Omental fat pad (tissue), 4 donors: ENCODE measurements at places on chromosomes 7 and 10.

- DNase-seq: no peak
Observed at GRCh38 chr7:149625947-149626392, 128.4 kb upstream of the ZNF746 start.

DNA sequence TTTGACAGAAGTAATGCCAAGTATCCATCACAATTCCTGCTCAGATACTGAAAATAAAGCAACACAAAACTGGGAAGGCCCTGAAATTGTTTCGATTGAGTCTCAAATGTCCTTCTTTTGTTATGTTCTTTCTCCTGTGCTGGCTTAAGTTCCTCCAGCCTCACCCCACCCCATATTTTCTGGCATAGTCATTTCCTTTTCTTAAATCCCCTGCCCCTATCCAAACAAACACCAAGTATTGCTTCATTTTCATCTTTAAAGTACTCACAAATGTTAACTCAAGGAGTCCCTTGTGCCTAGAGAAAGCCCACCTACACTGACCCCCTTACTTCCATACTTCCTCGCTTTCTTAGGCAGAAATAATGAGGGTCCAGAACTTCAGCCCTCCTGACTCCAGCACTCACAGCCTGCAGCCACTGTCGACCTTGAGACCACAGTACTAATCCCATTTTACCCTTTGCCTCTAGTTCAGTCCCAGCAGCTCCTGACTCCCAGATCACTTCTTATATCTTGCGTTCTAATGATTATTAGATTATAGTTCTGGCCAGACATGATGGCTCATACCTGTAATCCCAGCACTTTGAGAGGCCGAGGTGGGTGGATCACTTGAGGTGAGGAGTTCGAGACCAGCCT is 73.2 kb upstream of the ST8SIA6 start:
- DNase-seq: no peak

DNA sequence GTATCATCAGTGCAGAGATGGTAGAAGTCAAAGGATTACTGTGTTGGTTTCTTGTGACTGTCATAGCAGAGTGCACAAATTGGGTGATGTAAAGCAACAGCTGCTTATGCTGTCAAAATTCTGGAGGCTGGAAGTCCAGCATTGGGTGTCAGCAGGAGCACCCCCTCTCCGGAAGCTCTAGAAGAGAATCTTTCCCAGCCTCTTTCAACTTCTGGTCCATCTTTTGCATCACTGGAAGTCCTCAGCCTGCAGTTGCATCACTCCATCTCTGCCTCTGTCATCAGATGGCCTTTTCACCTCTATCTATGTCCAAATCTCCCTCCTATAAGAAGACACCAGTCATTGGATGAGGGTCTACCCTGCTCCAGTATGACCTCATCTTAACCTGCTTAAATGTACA is 35.8 kb upstream of the GALNTL5 start:
- no peak for DNase-seq

- DNase-seq: no peak
Observed at GRCh38 chr7:26861050-26861449, 3.3 kb downstream of the SKAP2 start.

GRCh38 chr7:15084368-15084767 is 181.8 kb upstream of the DGKB start:
- no peak for DNase-seq

GRCh38 chr10:106900016-106900652 is 264.4 kb downstream of the SORCS1 start:
- DNase-seq: no peak

GRCh38 chr10:78491812-78492211 is 458.1 kb downstream of the RPS24 start:
- DNase-seq: no peak

DNA sequence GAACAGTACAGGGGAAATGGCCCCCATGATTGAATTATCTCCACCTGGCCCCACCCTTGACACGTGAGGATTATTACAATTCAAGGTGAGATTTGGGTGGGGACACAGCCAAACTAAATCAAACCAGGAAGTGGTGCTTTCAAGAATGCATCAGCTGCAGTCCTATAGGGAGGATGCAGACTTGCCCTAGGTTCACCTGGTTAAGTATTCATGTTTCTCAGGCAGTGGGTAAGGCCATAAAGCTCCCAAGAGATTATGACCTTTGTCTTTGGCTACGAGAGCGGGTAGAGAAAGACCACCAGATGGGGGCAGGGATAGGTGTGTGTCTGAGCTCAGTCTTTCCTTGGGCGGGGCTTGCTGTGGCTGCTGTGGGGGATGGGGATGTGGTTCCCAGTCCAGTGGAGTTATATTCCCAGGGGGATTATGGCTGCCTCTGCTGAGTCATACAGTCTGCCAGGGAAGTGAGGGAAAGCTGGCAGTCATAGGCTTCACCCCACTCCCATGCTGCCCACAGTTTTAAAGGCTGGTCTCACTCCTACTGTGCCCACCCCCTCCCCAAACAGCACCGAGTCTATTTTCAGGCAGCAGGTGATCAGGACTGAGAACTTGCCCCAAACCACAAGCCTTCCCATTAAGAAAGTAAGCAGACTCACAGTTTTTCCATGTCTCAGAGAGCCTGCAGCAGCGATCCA is 8.4 kb upstream of the R3HCC1L start:
- DNase-seq: no peak

- peak; percentile 57 for DNase-seq
Observed at GRCh38 chr10:63114031-63114814, 18.9 kb upstream of the NRBF2 start.

- DNase-seq: no peak
Observed at GRCh38 chr7:2500701-2501100, 18.9 kb upstream of the LFNG start.

DNA sequence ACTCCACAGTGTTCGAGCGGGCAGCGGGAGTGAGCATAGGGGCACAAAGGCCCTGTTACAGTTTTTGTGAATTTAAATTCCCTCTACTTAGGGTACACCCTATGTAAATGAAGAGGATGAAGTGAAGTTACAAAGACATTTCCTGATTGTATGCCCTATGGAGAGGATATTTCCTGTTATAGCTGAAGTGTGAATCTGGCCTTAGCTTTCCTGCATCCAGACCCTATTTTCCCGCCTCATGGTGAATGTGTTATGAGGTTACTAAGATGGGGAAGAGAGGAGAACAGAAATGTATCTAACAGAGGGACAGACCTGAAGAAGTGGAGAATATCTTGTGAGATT is 37.8 kb upstream of the COMMD3 start:
- no peak for DNase-seq
